Fibroblast of villous mesenchyme (primary cell): ENCODE measurements at places on chromosomes 16 and 17. TPM values are rescaled to one million over a fixed set of nuclear protein-coding genes. Genes with fewer than 3 reads are reported as not detected.

- no peak for DNase-seq
Measured at GRCh38 chr17:8918807-8919465, 46.6 kb downstream of the PIK3R5 start.

- DNase-seq: no peak
Measured at GRCh38 chr16:66617010-66617434, 12.5 kb downstream of the CMTM3 start.

Gene MPO
- not detected in 2 replicates for total RNA-seq

GRCh38 chr16:50598256-50598894 is 50.2 kb downstream of the NKD1 start:
- no peak for DNase-seq

GRCh38 chr17:1730326-1731193 is 6.1 kb downstream of the WDR81 start:
- peak; percentile 98 for DNase-seq

- no peak for DNase-seq
Measured at GRCh38 chr17:38485146-38485468, 56.8 kb downstream of the ARHGAP23 start.

Gene SOST
- total RNA-seq: not detected in 2 replicates

DNA sequence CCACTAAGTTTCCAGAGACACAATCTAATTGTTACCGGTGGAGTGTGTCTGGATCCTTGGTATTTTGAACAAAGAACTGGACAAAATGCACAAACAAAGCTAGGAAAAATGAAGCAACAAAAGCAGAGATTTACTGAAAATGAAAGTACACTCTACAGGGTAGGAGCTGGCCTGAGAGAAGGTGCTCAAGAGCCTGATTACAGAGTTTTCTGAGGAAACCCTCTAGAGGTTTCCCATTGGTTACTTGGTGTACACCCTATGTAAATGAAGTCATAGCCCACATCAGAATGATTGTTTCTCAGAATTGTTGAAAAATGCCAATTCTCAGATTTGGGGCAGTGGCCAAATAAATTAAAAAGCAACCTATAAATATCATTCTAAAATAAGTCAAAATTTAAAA is 436.4 kb downstream of the KCNJ18 start:
- no peak for DNase-seq

Gene OR4D1
- under 0.01 TPM in 1 of 2 replicates, not detected in the other for total RNA-seq

DNA sequence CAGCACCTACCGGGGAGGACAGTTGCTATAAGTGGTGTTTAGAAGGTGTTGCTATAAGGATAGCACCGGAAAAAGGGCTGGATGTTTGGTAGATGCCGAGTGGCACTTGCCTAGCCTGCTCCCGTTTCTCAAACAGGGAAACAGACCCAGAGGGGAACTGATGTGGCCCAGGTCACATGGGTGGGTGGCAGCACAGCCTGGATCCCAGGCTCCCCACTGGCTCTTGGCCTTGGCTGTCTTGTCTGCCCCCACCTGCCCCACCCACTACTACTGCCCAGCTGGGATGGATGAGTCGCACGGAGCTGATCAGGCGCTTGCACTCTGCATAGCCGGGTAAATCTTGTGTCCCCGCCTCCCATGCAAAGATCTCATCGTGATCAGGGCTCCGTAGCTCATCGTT is 7.2 kb downstream of the SMTNL2 start:
- peak; percentile 7 for DNase-seq

Gene GUCY2D
- total RNA-seq: under 0.01 TPM in 1 of 2 replicates, not detected in the other

DNA sequence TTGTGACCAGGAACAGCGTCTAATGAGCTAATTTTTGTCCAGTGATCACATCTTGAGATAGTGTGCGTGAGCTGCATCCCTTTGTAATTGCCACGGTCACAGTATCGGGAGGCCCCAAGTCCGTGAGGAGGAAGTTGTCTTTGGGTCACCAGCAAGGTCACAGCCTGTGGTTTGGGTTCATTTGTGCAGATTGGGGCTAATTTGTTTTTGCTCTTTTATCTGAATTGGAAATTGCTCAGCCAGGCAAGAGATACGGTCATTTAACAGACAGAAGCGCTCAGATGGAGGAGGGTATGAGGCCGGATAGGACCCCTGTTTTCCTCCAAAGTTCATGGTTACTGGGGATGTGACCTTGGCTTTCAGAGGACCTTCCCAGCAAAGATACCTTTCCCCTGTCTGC is 174.1 kb downstream of the SNX29 start:
- DNase-seq: no peak

DNA sequence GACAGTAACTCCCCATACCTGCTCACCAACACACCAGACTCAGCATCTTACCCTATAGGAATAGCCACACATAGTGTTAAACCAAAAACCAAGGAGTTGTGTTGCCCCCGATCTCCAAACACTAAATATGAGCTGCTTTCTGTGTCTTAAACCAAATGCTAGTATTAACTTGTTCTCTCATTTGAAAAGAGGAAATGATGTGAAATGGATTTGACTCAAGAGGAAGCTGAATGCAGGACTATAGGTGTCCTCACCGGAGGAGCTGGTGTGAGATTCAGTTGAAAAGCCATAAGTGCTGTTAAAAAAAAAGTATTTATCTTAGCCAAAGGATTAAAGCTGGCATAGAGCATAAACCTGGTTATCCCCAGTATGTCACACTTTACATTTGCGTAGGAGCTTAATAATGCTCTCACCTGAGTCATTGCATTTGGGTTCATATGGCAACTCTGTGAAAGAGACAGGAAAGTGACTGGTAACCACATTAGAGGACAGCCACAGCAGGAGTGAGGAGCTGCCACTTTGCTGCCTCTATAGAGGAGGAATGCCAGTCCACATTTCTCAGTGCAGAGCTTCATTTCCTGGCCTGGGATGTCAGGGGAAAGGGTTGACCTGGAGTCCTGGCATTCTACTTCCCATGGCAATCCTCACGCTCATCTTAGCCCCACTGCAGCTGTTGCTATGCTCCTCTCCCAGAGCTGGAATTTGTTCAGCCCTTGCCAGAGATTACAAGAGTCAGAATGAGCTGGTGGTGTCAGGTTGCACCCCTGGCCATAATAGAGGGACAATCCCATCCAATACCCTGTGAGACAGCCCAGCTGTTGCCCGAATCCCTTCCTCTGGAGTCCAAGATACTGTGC is 143.3 kb upstream of the ANKFN1 start:
- no peak for DNase-seq

Gene PYCARD
- 85.9 and 176 TPM in 2 replicates for total RNA-seq

Gene UBALD2
- total RNA-seq: 5.5 and 5.6 TPM in 2 replicates

DNA sequence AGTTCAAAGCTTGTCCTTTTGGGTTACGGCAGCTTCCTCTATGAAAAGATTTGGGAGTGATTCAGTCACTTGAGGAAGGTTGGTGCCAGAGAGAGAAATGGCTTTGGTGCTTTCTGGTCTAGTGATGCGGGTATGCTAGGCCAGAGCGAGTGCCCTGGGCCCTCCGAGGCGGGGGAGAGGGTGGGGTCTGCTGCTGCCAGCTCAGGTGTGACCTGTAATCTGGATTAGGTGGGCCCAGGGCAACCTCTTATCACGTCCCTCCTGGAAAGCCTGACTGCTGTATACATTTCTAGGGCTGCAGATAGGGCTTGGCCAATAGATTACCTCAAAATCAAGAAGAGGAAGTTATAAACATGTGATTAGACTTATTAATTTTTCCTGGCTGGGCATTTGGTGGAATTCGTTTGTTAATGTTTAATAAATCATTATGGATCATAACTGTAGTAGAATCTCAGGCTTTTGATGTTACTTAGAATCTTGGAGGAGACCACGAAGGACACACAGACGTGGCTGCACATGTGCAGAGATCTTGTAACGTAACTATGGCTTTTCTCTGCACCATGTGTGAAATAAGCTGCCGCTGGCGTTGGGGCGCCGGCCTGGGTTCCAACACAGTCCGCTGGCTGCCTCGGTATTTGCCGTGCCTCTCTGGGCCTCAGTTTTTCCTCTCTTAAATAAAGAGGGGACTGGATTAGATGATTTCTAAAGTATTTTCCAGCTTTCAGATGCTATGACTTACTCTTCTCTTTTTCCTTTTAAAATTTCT is 1.2 kb downstream of the IRF8 start:
- DNase-seq: no peak

Gene NPIPA5
- 0.64 and 0.86 TPM in 2 replicates for total RNA-seq

DNA sequence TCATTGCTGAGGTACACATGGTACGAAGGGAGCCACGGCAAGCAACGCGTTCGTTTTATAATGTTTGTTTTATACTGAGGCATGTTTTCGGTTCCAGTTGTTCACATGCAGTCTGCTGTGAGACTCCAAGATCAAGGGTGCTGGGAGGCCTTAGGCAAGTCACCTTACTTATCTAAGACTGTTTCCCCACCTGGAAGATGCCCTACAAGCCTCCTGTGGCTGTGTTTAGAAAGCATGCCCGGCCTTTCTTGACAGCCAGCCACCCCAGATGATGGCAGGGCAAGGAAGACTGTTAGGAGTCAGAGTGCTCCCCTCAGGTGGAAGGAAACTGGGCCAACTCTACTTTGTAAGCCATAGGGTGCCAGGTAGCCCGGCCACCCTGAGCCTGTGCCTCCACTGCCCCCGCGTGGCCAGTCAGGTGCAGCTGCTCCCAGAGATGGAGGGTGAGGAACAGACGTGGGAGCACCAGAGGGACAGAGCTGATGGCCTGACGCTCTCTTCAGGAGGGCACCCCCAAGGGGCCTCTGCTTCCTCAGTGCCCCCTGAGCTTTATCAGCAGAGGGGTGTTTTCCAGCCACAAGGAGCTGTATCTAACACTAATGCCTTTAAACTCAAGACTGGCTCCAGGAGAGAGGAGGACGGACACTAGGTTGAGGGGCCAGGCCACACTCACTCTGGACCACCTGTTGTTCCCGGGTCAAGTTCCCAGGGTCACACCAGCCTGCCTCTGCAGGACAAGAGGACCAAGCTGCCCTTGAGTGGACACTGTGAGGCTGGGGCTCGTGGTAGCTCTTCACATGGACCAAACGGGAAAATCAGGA is 5.4 kb downstream of the NAT9 start:
- no peak for DNase-seq

- DNase-seq: no peak
Measured at GRCh38 chr16:2019518-2019920, at the start of gene NPW. Gene NPW, plus strand, starts transcription at chr16:2019785.

DNA sequence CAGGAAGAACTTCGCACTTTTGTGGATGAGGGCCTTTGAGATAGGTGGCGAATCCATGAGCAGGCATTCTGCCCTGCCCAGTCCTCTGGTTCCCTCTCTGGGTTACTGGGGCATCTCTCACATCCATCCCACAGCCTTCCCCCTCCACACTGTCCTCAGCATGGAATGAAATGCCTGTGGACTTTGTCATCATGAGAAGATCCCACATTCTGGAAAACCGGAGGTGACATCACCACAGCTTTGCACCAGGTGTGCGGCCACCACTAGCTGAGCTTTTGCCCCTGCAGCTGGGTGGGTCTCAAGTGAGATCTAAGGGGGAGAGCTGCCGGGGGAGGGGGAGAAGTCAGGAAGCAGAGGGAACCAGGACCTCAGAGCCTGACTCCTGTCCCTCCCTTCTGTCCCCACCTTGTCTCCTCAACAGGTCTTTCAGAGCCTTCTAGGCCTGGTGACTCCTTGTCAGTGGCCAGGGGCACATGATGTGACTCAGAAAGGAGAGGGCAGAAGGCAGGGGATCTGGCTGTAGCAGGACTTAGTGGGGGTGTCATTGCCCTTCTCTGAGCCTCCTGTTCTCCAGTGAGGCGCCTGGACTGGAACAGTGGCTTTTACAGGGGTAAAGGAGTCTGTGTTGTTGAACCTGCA is 40.0 kb upstream of the DLX4 start:
- DNase-seq: no peak

GRCh38 chr16:89798832-89799370 is 17.5 kb downstream of the FANCA start:
- DNase-seq: no peak

GRCh38 chr16:22214889-22215288 is 8.8 kb downstream of the EEF2K start:
- DNase-seq: no peak

Gene FBXW10
- total RNA-seq: under 0.01 and 0.32 TPM in 2 replicates

Gene TBC1D3K
- not detected in 2 replicates for total RNA-seq

GRCh38 chr16:49564496-49565229 is 191.1 kb downstream of the C16orf78 start:
- DNase-seq: no peak

Gene CDC27
- total RNA-seq: 95.0 and 130 TPM in 2 replicates

Gene HLF
- total RNA-seq: not detected in 2 replicates

Gene NXN
- total RNA-seq: 91.5 and 124 TPM in 2 replicates
